Sigmoid colon (tissue), 7 donors: ENCODE measurements at places on chromosomes 4 and X. TPM values are rescaled to one million over a fixed set of nuclear protein-coding genes. Genes with fewer than 3 reads are reported as not detected.
A peak's percentile ranks its signal among the peaks of the same experiment; 100 is the strongest.

DNA sequence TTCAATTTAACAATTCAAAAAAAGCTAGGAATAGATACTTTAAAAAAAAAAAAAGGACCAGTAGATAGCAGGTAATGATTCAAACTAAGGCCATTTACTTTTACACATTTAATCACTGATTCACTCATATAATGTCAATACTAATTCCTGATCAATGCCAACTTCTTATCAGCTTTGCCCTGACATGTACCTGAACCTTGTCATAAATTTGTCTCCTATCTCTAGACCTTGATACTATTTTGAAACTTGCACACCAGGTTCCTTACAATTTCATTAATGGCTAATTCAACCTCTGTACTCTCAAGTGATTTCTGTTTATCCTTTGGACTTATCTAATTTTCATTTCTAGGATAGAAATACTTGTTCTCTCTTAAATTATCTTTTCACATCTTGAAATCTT lies 55.4 kb downstream of the UGT2B4 start:
- DNase-seq: no peak

DNA sequence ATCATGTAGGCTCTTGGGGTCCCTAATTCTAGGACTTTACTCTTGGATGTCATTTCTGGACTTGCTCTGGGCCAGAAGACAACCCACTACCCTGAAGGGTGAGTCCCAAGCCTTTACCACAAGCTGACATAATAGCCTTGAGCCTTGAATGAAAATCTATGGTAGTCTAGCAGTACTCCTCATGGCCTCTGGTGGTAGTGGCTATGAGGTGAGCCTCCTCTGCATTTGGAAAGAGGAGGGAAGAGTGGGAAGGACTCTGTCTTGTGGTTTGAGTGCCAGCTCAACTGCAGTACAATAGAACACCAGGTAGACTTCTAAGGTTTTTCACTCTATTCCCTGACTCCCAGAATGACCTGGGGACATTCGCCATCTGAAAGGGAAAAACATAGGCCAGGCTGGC lies 96.5 kb downstream of the DCAF12L1 start:
- DNase-seq: no peak

DNA sequence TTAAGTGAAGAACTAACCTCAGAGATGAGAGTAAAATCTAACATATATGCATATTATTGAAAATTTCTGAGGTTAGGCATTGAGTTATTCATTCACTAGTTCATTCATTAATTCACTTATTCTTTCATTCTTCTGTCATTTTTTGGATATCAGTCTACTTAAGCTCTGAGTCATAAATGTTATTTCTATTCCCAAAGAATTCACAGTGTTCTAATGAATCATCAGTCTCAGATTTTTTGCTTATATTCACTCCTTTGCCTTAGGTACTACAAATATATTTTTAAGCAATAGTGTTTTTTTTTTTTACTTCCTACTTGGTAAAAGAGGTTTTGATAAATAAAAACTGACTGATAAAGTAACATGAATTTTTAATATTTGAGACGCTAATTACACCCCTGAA lies 95.2 kb upstream of the DKK2 start:
- DNase-seq: no peak

FRMPD3 gene
- 0.16 TPM for total RNA-seq

HMGB3 gene
- total RNA-seq: 3.9 TPM

GRCh38 chr4:139564502-139564901 lies 8.5 kb upstream of the SETD7 start:
- DNase-seq: no peak

GRCh38 chrX:17047224-17047623 lies 100.8 kb downstream of the REPS2 start:
- no peak for DNase-seq

DNA sequence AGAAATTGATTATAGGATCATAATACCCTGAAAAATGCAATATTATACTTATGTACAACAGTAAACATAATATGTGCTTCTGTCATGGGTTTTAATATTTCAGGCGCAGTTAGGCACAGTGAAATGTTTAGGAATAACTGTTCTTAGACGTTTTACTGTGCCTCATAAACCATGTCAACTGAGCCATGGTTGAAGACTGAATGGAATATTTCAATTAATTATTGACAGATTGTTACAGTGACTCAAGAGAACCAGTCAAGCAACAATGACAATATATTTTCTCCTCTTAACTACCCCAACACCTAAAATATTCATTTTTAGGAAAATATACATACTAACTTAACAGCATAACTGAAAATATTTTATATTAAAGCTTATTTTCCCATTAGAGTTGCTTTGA lies 852.7 kb upstream of the FRG1 start:
- DNase-seq: no peak

- no peak for DNase-seq
Observed at GRCh38 chrX:49167740-49168108, 4.0 kb upstream of the PLP2 start.

DNA sequence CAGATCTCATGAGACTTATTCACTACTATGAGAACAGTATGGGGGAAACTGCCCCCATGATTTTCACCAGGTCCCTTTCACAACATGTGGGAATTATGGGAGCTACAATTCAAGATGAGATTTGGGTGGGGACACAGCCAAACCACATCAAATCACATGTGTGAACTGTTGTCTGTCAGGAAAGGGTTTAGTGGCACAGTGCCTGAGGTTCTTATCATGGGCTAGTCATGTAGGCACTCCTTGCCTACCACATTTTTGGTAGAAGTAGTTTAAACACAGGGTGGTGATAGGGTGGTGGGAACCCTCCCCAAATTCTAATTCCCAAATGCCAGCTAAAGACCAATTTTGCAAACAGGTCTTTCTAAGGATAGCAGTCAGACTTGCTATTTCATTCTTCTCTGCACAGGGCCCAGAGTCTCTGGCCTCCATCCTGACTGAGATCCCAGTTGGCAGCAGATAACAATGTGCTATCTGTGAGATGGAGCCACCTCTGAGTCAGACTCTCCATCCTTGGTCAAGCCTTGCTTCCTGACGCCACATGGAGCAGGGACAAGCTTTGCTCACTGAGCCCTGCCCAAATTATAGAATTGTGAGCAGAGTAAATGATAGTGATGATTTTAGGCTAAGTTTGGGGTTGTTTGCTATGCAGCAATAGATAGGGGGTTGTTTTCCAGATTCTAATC lies 33.5 kb upstream of the SETD7 start:
- DNase-seq: no peak

DNA sequence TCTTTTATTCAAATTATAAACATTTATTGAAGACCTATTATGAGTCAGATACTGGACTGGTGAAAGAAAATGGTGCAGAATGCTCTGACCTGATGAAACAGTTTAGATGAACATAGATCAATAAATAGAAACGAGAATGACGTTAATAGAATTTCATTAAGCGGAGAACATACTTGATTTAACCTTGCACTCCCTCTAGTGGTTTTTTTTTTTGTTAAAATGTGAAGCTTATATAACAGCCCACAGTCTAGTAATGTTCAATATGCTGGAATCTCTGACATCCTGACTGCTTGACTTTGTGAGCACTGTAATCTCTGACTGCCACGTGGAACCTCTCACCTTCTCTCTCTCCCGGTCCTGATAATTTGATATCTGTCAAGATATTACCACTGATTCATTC lies 32.3 kb downstream of the HDAC8 start:
- DNase-seq: no peak

GRCh38 chr4:123352240-123352945 lies 44.2 kb upstream of the SPRY1 start:
- DNase-seq: no peak

DNA sequence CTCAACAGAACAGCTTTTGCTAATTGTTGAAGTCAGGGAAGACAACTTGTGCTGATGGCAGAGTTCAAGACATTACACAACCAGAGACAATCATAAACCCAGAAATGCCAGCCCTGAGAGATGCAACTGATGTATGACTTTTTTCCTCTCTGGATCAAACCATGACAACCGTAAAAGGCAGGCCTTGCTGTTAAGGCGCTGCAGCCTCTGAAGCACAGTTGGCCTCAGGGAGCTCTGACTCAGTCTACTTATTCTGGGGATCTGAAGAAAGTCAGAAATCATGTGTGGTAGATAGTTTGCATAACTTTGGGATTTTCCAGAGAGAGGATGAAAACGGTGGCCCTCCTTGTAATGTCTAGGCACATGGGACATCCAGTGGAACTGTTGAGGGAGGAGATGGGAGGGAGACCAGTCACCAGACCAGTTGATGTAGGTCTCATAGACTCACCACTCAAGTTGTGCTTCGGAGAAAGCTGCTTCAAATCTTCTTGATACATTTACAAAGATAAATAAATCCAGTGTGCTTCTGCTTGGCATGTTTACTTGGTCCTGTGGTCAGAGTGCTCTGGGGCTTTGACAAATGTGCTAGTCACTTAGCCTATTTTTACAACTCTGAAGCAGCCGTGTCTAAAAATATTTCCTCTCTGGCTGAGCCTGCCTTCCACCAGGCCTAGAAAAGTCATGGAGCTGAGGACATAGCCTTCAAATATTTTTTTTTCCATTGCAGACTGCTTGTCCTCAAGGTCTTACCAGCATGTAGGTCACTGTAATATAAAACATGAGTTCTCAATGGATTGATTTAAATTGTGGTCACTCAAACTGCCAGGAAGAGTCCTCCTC lies 7.5 kb downstream of the HADH start:
- DNase-seq: peak; percentile 84

GRCh38 chr4:155818639-155819038 lies 47.4 kb downstream of the ASIC5 start:
- DNase-seq: no peak

DNA sequence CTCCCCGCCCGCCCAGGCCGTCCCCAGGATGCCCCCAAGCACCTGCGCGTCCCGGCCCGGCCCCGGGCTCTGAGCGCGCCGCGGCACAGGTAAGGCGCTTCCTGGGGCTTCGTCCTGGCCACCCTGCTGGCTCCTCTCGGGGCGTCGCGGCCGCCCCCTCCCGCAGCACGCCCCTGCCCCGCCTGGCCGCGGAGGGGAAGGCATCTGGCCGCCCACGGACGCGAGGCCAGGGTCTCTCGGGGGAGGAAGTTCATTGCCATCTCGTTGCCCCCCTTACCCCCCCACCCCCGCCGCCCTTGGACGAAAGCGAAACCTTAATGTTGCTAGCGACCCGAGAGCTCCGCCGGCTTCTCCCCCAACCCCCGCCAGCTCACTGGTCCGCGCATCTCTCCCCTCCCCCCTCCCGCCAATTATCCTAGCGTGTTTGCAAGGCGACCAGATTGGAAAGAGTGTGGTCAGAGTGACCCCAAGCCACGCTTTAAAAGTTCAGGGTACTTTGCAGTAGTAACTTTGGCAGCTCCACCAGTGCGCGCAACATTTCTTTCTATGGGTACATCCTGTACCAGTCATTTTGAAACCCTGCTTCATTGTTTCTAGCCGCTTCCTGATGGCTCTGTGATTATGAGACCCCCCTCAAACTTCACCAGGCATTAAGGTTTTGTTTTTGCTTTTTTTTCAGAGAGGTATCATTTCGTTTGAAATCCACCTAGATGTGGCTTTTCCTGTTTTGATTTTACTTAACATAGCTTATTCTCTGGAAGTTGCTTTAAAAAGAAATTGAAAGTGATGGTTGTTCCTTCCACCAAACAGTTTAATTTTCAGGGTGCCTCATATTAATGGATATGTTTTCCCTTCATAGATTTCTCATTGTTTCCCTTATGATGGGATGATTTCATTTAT lies 626 bp downstream of the TBC1D1 start:
- peak; percentile 86 for DNase-seq

GRCh38 chrX:16511796-16512776 lies 137.9 kb upstream of the S100G start:
- no peak for DNase-seq

DGKK gene
- not detected for total RNA-seq

TXK gene
- total RNA-seq: 0.55 TPM

GAGE12F gene
- not detected for total RNA-seq

CA5B gene
- total RNA-seq: 7.5 TPM

VCX3A gene
- not detected for total RNA-seq

SMIM14 gene
- 33.9 TPM for total RNA-seq

PPP1R2C gene
- total RNA-seq: not detected

CLDN34 gene
- not detected for total RNA-seq

DNA sequence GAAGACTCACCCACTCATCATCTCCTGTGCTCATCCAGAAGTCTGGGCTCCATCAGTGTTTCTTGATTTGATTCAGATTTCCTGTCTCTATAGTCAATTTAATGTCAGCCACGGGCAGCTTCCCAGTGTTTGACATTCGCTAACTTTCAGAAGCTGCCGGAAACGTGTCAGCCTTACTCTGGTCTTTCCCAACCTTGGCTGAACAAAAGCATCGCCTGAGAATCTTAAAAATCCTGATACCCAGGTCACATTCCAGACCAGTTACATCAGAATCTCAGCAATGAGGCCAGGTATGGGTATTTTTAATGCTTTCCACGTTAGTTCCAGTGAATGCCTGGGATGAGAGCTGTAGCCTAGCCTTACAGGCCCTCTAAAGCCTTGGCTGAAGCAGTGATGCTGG lies 233.8 kb downstream of the FRMPD4 start:
- DNase-seq: no peak

DNA sequence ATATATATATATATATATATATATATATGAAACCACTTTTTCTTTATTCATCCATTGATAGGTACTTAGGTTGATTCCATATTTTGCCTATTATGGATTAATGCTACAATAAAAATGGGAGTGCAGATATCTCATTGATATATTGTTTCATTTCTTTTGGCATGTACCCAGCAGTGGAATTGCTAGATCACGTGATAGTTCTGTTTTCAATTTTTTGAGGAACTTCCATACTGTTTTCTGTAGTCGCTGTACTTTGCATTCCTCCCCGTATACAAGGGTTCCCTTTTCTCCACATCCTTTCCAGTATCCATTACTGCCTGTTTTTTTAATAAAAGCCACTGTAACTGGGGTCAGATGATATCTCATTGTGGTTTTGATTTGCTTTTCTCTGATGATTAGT lies 124.6 kb downstream of the GABRB1 start:
- no peak for DNase-seq

- DNase-seq: no peak
Observed at GRCh38 chrX:15356444-15356843, 21.1 kb upstream of the PIGA start.

DNA sequence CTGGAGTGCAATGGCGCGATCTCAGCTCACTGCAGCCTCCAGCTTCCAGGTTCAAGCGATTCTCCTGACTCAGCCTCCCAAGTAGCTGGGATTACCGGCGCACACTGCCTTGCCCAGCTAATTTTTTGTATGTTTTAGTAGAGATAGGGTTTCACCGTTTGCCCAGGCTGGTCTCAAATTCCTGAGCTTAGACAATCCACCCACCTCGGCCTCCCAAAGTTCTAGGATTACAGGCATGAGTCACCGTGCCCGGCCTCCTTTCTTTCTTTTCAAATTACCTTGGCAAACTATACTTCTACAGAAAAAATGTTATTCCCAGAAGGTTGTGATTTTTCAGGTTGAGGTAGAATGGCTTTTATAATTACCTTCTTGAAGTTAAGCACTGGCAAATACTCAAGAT lies 321.9 kb upstream of the PRPS2 start:
- DNase-seq: no peak

- no peak for DNase-seq
Observed at GRCh38 chr4:51884606-51885005, 41.7 kb downstream of the DCUN1D4 start.
